ENCODE measurements at places on chromosomes 5 and 9.
A peak's percentile ranks its signal among the peaks of the same experiment; 100 is the strongest.

- DNase-seq: no peak
These were observed 3.3 kb downstream of the RPL35 start for GRCh38 chr9:124858330-124859046.

DNA sequence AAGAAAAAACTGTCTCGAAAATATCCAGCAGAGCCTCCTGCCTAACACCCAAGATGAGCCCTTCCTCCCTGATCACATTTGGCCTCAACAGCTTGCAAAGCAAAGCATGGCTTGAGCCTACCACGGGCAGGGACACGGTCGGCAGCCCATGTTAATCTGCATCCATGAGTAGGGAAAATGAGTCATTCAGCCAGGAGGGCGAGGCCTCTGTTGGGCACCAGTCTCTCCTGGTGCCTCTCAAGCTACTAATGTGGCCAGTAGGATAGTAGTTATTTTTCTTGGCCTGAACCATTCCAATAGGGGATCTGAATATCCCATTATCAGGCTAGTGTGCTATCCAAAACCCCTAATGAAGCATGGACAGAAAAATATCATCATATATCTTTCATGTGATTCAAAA is 43.0 kb upstream of the SHB start:
- DNase-seq: no peak

DNA sequence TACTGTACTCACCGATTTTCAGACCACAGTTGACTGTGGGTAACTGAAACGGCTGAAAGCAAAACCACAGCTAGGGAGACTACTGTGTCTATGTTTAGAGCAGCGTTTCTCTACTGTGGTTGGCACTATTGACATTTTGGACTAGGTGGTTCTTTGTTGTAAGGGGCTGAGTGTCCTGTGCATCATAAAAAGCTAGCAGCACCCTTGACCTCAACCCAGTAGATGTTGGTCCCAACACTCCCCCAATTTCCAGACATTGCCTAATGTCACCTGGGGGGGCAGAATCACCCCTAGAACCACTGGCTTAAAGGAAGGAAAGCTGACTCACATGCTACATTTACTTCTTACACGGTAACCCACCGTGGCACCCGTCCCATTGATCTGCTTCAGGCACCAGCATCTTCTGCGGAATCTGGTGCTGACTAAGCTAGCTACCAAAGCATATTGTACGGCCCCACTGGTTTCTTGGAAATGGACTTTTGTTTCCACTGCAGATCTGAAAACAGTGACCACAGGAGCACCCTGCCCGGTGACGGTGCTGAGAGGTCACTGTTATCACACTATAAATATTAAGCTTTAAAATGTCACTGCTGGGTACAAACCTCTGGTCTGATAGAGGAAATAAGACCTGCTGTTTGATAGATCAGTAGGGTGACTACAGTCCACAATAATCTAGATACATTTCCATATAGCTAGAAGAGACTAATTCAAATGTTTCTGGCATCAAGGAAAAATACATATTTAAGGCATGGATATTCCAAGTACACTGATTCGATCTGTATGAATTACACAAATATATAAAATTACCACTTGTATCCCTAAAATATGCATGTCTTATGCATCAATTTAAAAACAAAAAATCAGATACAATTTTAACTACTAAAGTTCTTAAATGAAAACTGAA is 151.4 kb downstream of the HSD17B3 start:
- DNase-seq: no peak

DNA sequence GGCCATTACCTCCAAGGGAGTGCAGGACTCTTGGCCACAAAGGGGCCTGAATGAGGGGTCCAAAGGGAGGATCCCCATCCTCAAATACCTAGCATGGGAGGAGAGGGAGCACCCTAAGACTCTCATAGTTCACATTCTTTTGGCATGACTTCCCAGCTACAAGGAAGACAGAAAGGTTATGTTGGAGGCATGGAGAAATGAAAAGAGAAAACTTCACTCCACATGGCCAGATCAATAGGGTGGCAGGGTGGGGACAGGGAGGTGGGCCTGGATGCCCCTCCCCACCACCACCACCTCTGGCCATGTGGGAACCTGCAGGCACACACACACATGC is 97.6 kb downstream of the PAX5 start:
- no peak for DNase-seq

GRCh38 chr5:30891660-30892059 is 301.8 kb upstream of the CDH6 start:
- no peak for DNase-seq

DNA sequence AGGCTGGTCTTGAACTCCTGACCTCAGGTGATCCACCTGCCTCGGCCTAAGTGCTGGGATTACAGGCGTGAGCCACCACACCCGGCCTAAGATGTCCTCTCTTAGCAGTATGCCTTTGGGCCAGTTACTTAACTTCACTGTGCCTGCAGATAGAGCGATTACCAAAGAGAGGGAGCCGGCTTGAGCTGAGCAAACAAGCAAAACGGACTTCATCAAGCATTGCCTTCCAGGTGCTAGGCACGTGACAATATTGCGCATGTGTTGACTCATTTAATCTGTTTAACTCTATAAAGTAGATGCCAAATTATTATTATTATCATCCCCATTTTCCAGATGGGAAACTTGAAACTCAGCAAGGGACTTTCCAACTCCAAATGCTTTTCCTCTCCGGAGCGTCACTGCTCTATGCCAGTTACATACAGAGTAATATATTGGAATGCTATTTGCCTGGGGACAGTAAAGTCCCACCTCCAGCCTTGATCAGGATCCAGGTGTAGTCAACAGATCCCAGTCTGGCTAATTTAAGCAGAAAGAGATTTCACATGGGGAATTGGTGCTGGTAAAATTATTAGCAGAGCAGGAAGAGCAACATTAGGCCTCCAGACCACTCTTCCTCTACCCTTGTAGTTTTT is 5.6 kb upstream of the C9orf152 start:
- DNase-seq: no peak

DNA sequence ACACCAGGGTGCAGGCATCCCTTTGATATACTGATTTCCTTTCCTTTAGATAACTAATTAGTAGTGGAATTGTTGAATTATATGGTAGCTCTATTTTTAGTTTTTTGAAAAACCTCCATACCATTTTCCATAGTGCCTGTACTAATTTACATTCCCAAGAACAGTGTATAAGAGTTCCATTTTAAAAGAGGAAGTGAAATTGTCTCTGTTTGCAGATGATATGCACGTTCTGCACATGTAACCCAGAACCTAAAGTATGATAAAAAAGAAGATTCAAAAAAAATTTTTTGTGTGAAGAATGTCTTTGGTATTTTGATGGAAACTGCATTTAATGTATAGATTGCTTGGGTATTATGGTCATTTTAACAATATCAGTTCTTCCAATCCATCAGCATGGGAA is 424.0 kb upstream of the CCNH start:
- DNase-seq: no peak

- no peak for DNase-seq
These were observed 373.6 kb upstream of the SGCD start for GRCh38 chr5:155953335-155953734.

DNA sequence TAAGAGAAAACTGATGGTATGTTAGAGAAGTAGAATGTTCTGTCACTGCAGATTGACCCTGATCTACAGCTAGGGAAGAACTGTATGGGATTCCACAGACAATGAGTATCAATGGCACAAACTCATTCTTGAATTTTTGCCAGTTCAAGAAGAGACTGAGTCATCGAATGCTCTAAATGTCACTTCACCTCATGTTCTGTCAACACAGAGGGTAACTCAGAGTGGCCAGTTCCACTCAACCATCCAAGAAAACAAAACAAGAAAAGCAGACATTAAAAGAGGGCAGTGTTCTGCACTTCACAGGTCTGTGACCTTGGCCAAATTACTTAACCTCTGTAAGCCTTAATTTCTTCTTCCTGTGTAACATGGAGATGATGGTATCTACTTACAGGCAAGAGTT is 132.2 kb upstream of the HMHB1 start:
- no peak for DNase-seq

- no peak for DNase-seq
These were observed 43.1 kb downstream of the PTCD2 start for GRCh38 chr5:72363166-72363802.

GRCh38 chr9:76502746-76503145 is 43.8 kb downstream of the GCNT1 start:
- no peak for DNase-seq

DNA sequence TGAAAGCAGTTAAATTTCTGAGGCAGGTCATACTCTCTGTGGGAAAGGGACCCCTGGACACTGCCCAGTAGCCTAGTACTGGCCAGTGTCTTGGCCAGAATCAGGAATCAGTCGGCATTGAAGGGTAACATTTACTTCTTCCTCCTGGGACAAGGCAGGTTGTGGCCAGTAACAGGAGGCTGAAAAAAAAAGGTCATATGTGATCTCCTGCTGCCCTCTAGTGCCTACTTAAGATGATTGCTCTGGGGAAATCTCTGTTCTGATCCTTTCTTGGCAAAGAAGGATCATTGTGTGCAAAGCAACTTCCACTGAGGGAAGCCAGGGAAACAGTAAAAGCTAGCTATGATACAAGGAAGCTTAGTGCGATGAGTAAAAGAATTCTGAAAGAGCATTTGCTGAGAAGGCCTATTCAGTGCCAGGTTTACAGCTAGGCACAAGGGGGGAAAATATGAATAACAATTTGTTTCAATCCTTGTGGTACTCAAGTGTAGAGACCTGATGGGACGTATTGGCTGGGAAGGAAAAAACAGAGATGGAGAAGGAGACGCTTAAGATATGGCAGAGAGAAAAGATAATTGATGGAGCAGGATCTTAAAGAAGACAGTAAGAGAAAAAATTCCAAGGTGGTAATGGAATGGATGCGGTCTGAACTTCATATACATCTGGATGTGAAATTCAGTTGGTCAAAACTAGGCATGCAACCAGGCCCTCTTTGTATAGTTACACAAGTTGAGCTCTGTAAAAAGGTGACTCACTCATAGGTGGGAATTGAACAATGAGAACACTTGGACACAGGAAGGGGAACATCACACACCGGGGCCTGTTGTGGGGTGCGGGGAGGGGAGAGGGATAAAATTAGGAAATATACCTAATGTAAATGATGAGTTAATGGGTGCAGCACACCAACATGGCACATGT is 25.8 kb upstream of the TRIM32 start:
- DNase-seq: peak; percentile 23

- DNase-seq: no peak
These were observed 8.8 kb upstream of the SLC6A7 start for GRCh38 chr5:150181027-150181426.

DNA sequence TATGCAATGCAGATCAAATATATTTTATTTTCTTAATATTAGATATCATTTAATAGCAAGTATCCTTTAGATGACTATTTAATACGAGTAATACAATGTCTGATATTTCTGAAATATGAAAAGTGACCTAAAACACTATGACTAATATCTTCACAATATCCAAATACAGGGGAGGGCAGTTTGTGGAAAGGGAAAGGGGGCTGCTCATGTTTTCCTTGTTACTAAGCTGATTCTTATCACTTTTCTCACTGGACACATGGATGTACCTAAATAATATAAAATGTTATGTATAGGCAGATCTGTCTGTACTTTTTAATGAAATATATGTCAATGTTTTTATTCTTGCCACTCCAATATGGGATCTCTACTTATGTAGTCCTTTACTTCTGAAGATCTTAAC is 1879.1 kb upstream of the ACO1 start:
- no peak for DNase-seq

DNA sequence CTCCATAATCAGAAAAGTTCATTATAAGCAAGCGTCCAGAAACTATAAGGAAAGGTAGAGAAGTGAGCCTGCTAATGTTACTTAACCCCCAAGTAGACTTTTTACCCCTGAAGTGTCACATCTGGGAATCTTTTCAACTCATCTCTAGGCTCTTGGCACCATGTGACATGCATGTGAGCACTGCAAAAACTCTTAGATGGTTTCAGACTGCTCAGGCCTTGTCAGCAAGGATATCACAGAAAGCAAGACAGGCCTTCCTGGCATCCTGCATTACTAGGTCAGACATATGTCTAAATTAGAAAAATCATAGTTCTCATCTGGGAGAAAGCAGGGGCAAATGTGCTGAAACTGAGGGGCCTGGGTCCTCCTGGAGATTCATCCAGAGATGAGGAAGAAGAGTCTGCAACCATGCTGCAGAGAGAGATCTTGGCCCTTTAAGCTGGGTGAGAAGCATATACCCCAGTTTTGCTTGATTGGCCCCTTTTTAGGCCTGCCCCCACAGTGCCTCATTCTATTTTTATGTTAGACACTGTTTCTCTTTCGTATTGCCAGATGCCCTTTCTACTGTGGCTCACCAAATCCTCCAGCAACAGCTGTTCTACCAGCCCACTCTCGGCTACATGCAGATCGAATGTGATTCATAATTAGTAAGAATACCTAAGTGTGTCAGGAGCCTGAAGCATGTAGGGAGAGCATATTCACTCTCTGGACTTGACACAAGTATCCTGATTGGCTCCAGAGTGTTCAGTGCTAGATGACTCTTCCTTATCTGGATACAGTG is 19.0 kb downstream of the TMEM8B start:
- DNase-seq: no peak

- no peak for DNase-seq
These were observed 2.1 kb downstream of the TLN1 start for GRCh38 chr9:35729700-35730485.

- peak; percentile 87 for DNase-seq
These were observed 2.0 kb downstream of the PROB1 start for GRCh38 chr5:139392678-139393496.

GRCh38 chr9:115520646-115521045 is 402.7 kb upstream of the TNC start:
- no peak for DNase-seq

DNA sequence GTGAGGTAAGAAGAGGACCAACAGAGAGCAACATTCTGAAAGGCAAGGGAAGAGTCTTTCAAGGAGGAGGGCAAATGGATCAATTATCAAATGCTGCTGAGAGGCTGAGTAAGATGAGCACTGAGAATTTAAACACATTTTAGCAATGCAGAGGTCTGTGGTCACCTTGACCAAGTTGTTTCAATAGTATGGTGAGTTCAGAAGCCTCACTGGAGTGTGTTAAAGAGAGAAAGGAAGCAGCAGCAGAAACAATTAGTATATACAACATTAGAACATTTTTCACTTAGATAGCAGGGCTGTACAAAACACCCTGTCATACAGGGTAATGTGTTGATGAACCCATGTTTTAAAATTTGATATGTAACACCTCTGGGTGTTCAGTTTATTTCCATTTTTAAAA is 131.5 kb downstream of the NR6A1 start:
- no peak for DNase-seq

DNA sequence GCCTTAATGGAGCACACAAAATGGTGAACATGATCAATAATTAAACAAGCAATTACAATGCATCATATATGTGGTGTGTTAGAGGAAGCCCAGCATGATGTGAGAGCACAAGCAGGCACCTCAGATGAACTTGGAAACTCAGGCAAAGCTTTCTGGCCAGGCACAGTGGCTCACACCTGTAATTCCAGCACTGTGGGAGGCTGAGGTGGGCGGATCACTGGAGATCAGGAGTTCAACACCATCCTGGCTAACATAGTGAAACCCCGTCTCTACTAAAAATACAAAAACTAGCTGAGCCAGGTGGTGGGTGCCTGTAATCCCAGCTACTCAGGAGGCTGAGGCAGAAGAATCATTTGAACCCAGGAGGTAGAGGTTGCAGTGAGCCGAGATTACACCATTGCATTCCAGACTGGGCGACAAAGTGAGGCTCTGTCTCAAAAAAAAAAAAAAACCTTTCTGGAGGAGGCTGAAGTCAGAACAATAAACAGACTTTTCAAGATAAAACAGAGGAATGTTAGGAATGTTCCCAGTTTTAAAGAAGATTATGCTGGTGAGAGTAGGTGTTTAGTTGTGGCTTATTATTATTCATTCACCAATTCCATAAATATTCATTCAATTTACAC is 159.4 kb downstream of the CEMIP2 start:
- DNase-seq: no peak

GRCh38 chr9:135394699-135395645 is 84.6 kb upstream of the PPP1R26 start:
- no peak for DNase-seq

- DNase-seq: no peak
These were observed 11.1 kb downstream of the CCDC187 start for GRCh38 chr9:136292591-136293448.

All from nephron progenitor cell (in vitro differentiated cells).